ENCODE measurements at places on chromosomes 7 and 10. TPM values are rescaled to one million over a fixed set of nuclear protein-coding genes. Genes with fewer than 3 reads are reported as not detected.

DNA sequence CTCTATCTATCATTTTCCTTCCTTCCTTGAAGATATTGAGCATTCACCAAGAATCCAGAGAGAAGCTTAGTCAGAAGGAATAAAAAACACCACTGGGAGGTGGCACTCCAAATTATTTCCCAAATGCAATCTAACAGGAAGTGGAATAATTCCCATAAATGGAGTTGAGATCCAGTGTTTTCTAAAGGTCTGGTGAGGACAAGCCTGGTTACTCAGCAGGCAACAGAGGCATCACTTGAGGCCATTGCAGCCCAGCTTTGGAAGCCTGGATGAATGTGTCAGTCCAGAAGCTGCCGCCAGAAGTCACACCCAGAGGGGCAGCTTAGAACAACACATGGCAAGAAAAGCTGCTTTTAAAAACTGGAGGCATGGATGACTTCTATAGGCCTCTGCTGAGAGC lies 288.9 kb upstream of the KLF6 start:
- DNase-seq, result no peak

The PAX4 gene
- not detected for total RNA-seq

The GIMAP6 gene
- 29.4 TPM for total RNA-seq

DNA sequence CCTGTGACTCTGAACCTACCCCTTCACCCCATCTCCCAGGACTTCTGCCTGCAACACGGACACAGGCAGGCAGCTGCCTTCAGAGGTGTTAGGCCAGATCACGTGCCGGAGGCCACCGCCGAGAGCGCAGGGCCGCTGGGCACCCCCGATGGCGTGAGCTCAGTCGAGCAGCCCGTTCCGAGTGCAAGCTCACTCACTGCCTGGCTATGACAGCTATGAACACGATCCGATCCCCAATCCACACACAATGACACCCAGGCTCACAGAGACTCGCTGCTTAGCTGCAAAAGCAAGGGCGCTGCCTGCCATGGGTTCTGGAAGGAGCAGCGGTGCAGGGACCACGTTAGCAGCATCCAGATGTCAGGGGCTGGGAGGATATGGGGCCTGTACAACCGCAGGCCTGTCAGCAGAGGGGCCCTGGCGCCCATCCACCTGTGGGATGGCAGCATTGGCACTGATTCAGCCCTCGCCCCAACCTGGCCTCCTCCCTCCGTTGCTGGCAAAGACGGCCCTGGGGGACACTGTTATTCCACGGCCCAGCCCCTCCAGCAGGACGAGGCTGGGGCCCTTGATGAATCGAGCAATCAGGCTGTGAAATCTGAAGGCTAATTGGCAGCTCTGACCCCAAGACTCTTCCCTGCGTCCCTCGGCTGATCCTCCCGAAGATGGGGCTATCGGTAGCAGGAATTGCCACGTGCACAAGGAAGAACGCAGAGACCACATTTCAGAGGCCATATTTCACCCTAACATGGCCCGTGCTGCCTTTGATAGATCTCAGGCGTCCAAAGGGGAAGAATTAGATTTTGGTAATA lies 230.1 kb downstream of the ELFN1 start:
- DNase-seq, result no peak

- no peak for DNase-seq
Observed at GRCh38 chr10:90939116-90939515, 18.2 kb upstream of the ANKRD1 start.

- no peak for DNase-seq
Observed at GRCh38 chr7:93620057-93620456, 45.5 kb upstream of the CALCR start.

- DNase-seq, result no peak
Observed at GRCh38 chr7:12943781-12944180, 256.3 kb downstream of the ARL4A start.

- no peak for DNase-seq
Observed at GRCh38 chr7:140883378-140883777, 41.4 kb downstream of the BRAF start.

The SHTN1 gene
- total RNA-seq, result not detected

The LRIT1 gene
- total RNA-seq, result not detected

The PSD gene
- total RNA-seq, result 10.6 TPM

The PLEKHS1 gene
- total RNA-seq, result not detected

GRCh38 chr10:80453842-80454512 lies at the start of gene TSPAN14:
TSPAN14 (plus strand) TSS chr10:80454310; CDS start chr10:80489234, 34,924 bp downstream.
- DNase-seq, result peak; percentile 70

The SFTPA1 gene
- not detected for total RNA-seq

The CCL24 gene
- not detected for total RNA-seq

- DNase-seq, result no peak
Observed at GRCh38 chr10:21364196-21365114, 161.0 kb downstream of the SKIDA1 start.

GRCh38 chr7:27151341-27151930 lies 947 bp downstream of the HOXA3 start:
- DNase-seq, result no peak

DNA sequence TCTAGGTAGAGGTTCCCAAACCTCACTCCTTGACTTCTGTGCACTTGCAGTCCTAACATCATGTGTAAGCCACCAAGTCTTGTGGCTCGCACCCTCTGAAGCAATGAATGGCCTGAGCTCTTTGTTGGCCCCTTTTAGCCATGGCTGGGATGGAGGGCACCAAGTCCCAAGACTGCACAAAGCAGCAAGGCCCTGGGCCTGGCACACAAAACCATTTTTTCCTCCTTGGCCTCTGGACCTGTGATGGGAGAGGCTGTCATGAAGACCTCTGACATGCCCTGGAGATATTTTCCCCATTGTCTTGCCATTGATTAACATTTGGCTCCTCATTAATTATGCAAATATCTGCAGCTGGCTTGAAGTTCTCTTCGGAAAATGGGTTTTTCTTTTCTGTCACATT lies 60.3 kb upstream of the MALRD1 start:
- no peak for DNase-seq

The SPDYE1 gene
- total RNA-seq, result not detected

DNA sequence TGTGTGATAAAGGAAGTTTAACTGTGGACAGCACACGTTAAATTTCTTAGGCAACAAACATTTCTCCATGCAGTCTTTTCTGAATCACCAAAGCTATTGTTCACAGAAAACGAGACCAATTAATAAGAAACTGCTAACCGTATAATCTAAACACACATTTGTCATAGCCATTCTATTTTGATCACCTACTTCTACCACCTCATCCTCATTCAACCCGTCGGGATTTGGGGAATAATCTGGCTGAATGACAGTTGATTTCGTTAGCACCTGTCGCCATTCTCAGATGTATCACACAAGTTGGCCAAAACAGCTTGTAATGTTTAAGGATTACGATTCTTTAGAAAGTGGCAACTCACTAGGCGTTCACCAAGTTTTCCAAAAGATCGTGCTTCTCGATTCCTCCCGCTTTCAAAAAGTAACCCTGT lies 1.2 kb downstream of the EZH2 start:
- no peak for DNase-seq

The C10orf143 gene
- 3.1 TPM for total RNA-seq

The SEMA3D gene
- total RNA-seq, result 0.11 TPM

GRCh38 chr10:119516381-119517234 lies 25.9 kb downstream of the RGS10 start:
- DNase-seq, result peak; percentile 61

The MKLN1 gene
- 38.3 TPM for total RNA-seq

GRCh38 chr7:17357952-17358351 lies 59.5 kb downstream of the AHR start:
- no peak for DNase-seq

The STEAP4 gene
- total RNA-seq, result 0.48 TPM

The ATRNL1 gene
- total RNA-seq, result 0.87 TPM

DNA sequence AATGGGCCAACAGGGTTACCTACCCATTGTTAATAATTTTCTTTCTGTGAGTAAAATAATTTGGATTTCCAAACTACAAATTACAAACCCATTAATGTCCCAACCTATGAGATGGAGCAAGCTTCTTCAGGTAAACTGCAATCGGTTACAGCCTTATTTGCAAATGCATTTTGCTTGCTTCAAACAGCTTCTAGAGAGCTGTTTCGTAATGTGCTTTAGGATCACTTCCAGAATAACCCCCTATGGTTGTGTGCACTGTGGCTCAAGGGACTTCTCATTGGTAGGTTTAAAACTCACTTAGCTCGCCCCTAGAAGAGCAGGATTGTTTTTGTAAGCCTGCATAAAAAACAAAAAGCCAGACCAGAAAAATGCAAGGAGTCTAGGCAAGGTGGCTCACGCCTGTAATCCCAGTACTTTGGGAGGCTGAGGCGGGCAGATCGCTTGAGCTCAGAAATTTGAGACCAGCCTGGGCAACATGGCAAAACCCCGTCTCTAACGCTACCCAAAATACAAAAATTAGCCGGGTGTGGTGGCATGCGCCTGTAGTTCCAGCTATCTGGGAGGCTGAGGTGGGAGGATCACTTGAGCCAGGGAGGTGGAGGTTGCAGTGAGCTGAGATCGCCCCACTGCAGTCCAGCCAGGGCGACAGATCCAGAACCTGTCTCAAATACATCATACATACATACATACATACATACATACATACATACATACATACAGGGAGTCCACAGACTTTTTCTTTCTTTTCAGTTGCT lies 3.3 kb upstream of the MAP3K8 start:
- DNase-seq, result no peak

DNA sequence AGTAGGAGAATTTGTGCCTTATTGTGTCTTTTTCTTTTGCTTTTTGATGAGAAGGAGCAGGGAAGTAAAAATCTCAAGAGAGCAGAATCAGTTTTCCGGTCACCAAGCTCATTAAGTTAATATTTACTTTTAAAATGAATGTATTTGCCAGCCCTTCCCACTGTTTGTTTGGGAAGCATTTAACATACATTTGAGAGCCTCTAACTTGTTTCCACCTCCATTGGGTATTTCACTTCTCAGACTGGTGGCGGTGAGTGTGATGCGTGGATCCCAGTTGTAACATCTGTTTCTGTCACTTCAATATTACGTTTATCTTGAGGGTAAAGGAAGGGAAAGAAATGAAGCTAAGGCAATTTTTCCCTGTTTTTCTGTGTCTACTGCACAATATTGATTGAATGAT lies 22.8 kb downstream of the CDK14 start:
- no peak for DNase-seq

The HDAC9 gene
- 0.48 TPM for total RNA-seq

DNA sequence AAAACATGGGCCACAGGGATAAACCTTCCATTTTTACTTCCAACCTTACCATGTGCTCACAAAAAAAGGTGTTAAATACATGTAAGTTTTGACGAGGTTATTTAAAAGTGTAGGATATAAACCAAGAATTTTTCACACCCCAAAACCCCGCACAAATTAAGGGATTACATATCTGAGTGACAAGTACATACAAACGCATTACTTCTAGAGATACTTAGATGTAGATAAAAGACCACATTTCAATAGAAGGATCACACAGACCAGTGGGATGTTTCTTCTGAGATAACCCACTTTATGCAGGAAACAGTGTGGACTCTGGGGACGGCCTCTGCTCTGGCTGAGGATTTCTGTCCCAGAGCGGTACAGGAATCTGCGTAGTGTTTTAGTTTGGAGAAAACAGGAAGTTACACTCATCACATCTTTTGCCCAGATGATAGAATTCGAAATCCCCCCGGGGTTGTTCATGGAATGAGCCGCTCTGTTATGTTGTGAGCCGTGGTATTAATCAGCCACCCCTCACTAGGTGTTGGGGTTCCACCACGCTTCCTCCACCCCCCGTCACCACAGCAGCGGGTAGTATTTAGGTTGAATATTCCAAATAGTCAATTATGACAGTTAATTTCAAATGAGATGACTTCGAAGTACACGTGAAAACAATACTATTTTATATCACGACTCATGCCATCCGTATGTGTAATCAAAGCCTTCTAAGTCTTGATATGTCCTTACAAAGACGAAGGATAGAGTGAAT lies 1.3 kb upstream of the CUL1 start:
- no peak for DNase-seq

DNA sequence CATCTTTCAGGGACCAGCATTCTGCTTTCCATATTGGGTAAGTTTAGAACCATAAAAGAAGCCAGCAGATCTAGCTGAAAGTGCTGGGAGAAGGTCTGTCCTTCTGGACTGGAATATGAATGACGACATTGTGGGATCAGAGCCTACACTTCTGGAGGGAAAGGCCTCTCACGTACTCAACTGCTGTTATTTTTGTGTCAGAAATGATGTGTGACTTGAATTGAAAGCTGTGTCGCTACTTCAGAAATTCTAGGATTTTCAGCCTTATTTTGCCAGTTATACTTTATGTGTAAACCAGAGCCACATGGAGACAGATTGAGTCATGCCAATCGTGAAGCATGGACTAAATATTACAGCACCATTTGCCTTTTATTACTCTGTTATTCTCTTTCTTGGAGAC lies 231.0 kb downstream of the KIAA1217 start:
- no peak for DNase-seq

The COL1A2 gene
- 1.4 TPM for total RNA-seq

DNA sequence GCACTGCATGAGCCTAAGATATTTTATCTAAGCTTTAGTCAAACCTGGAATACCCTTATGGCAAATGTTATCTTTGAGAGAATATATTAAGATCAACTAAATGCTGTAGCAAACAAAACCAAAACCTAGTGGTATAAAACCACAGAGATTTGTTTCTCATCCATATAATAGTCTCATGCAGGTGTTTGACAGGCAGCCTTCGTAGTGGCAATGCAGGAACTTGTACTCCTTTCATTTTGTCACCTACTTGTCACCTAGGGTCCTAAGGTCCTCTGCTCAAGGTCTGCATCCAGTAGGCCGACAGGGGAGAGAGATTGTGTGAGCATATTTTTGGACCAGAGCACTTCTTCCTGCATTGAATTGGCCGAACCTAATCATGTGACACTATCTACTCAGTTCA lies 352.6 kb downstream of the GPR37 start:
- no peak for DNase-seq

The CFAP43 gene
- not detected for total RNA-seq

GRCh38 chr10:111249925-111250324 lies 173.1 kb downstream of the ADRA2A start:
- DNase-seq, result no peak

The AKAP9 gene
- 36.2 TPM for total RNA-seq

The HHEX gene
- 0.46 TPM for total RNA-seq

GRCh38 chr10:5816170-5816569 lies 2.9 kb upstream of the GDI2 start:
- no peak for DNase-seq

DNA sequence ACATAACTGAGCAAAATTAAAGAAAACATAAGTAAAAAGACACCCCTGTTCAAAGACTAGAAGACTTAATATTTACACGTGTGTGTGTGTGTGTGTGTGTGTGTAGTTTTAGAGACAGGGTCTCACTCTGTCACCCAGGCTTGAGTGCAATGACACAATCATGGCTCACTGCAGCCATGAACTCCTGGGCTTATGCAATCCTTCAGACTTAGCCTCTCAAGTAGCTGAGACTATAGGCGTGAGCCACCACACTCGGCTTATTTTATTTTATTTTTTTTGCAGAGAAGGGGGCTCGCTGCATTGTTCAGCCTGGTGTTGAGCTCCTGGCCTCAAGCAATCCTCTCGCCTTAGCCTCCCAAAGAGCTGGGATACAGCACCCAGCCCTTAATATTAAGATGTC lies 90.3 kb downstream of the JMJD1C start:
- no peak for DNase-seq

All from activated T-helper 2 cell treated with anti-CD3 and anti-CD28 coated beads, Interferon-gamma antibody, Interleukin-2, Interleukin-4, amounts not matched to agents 10 μg/mL and 5 μg/mL and 100 μg/mL, durations not matched to agents 14 hours and 24 hours and 36 hours (primary cell).